ENCODE measurements at places on chromosomes 7 and 10. TPM values are rescaled to one million over a fixed set of nuclear protein-coding genes. Genes with fewer than 3 reads are reported as not detected.
A peak's percentile ranks its signal among the peaks of the same experiment; 100 is the strongest.

Gene PDZD7
- total RNA-seq, result 2.8 TPM

Gene SAP25
- 0.52 TPM for total RNA-seq

Gene POMZP3
- 10.1 TPM for total RNA-seq

Gene TMEM270
- total RNA-seq, result not detected

Gene ANKRD2
- total RNA-seq, result 1.7 TPM

Gene CALML3
- not detected for total RNA-seq

Gene STK31
- 1.6 TPM for total RNA-seq

Gene CALHM3
- 4.1 TPM for total RNA-seq

DNA sequence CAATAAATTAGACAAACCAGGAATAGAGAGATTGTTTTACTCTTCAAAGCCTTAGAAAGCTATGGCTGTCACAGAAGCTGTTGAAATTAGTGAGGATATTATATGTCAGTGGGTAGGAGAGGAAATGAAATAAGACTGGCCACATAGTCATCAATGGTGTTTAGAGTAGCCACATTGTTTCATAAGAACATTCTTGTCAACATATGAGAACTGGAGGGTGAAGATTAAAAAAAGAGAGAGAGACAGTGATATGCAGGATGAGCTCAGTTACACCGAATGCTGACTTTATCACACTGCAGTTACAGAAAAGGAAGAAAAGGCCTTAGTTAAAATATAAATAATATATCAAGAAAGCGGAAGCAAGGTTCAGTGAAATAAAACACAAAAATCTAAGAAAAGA is 412.0 kb downstream of the CNTNAP2 start:
- DNase-seq, result no peak

DNA sequence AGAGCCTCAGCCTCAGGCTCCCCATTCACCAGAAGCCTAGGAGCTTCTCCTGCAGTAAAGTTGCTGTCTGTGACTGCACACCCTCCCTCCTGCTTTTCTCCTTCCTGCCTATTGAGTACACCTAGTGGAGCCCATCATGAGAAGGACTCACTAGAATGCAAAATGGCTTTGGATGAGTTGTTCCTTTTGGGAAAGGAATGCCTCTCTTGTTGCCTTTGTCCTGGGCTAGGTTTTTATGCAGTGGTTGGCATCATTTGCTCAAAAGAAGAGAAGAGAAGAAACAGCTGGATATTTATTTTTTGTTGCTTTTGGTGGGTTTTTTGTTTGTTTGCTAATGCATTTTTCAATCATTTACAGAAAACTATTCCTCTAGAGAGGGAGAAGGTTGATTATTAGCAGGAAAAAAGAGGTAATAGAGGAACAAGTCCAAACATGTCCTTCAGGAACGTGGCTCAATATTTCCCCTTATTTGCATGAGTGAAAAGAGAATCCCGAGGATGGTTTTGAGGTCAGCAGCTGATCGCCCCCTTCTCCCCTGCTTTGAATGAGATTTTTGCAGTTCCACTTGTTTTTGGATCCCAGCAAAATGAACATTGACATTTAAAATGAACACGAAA is 369.9 kb upstream of the NRP1 start:
- no peak for DNase-seq

DNA sequence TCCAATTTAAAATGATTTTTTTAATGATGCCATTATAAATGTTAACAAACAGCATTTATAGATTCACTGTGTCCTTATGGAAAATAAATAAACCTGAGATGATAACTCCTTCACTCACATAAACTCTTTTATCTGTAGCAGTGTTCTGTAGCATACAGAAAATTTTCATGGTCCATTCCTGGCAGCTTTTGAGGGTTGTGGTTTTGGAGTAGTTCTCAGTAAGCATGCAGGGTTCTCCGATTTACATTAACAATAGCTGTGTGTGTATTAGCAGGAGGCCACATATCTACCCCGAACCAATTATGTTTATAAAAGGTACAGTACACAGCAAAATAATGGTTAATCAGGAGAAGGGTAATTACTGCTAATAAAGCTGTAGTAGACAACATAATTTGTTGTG is 162.7 kb downstream of the CDCA7L start:
- DNase-seq, result no peak

- peak; percentile 90 for DNase-seq
Measured at GRCh38 chr10:4704034-4704545, 121.9 kb upstream of the AKR1E2 start.

DNA sequence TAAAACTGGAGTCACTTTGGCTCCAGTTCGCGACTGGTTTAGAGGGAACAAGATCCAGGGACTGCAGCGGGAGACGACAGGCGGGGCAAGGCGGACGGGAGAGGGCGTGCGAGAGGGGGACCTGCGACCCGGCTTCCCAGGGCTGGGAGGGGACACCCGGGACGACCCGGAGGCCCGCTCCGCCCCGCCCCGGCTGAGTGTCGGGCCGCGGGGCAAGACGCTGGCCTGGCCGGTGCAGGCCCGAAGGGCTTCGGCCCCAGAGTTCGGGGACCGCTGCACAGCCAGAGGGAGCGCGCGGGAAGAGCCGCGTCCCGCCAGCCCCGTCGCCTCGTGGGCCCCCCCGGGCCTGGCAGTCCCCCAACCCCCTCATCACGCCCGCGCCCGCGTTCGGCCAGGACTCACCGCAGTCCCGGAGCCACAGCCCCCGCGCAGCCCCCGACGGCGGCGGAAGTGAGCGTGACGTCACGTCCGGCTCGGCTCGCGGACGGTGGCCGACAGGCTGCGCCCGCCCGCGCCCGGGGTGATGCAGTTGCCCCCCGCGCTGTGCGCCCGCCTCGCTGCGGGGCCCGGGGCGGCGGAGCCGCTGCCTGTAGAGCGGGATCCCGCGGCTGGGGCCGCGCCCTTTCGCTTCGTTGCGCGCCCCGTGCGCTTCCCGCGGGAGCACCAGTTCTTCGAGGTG is at the start of the genes TUBGCP2 and ZNF511:
Gene TUBGCP2 (minus strand): TSS at position 452 of the 679 bp plus-strand sequence. CDS start 5,931 bp downstream, outside the sequence.
Gene ZNF511 (plus strand): TSS at position 494 of the 679 bp plus-strand sequence. CDS start 30 bp downstream, at position 524.
- DNase-seq, result peak; percentile 72

DNA sequence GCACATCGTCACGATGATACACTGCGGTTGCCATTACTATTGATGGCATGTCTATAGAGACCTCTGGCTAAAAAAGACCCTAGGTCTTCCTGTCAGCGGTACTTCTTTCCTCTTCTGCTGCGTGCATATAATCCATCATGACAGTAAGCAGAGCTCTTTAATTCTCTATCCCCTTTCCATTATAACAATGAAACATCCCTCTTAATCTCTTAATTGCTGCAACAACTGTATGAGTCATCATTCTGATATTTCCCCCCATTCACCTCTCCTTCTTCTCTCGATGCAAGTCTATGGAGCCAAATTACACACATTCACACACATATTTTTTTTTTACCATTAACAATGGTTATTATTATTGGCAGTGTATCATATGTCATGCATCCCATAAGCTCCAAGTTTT is 45.2 kb upstream of the AKR1E2 start:
- DNase-seq, result no peak

DNA sequence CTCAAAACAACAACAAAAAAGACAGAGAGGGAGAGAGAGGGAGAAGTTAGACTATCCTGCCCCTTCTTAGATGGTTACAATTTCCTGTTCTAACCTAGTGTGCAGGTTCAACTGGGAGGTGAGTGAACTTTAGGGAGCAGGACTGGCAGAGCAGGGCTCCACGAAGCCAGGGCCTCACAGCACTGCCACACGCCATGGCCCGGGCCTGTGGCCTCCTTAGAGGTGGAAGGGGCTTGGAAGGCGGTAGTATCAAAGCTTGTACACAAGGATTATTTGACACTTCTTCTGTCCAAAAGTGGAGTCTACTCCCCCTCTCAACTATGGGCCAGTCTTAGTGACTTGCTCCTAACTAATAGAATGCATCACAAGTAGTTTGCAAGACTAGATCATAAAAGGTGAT is 62.9 kb upstream of the TMEM72 start:
- DNase-seq, result no peak

DNA sequence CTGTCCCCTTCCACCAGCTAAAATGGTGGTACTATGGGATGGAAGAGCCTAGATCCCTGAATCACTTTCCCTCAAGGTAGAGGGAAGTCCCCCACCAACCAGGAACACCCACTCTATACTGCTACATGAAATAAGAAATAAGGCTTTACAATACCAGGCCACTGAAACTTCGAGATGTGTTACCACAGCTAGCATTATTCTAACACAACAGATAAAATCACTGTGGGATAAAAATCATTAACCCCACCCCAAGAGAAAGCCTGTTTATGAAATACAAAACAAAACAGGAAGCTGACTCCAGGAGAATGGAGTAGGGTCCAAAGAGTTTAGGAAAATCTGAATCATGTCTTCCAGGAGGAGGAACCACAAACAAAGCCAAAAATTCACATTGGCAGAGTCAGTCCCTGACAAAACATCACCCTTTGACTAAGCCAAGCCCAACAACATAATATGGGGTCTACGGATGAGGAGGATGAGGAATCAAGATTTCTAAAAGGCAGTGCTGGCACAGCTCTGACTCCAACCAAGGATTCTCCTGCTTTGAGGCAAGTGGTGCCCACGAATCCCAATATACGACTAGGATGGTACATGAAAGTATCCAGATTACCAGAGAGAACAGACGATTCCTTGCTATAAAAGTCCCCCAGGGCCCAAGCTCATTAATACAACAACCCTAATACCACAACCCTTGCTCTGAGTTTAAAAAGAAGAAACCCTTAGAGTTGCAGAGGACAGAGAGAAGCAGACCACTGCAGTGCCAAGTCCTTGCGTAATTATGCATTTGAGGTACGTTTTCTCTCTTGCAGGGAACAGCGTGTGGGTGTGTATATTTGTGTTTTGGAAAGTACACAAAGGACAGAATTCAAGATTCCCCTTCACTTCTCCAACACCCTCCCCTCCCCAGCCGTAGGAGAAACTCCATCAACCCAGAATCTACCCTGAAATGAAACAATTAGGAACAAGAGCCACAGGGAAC is 23.7 kb downstream of the XPNPEP1 start:
- no peak for DNase-seq

DNA sequence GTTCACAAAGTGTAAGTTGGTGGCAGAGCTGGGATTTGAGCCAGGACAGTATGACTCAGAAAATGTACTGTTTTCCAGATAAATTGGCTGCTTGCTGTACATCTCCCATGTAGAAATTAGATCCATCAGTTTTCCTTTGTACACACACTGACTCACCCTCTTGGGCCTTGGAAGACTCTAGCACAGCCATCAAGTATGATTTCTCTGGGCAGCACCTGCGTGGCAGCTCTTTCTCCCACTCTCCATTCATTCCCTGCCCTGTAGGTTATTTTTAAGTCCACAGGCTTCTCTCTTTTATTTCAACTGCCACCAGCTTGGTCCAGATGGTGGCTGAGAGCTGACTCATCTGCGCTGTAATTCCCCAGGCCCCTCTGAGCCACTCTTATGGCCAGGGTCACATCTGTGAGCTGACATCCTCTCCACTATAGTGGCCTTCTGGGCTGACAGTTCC is 28.3 kb upstream of the SDK1 start:
- peak; percentile 93 for DNase-seq

DNA sequence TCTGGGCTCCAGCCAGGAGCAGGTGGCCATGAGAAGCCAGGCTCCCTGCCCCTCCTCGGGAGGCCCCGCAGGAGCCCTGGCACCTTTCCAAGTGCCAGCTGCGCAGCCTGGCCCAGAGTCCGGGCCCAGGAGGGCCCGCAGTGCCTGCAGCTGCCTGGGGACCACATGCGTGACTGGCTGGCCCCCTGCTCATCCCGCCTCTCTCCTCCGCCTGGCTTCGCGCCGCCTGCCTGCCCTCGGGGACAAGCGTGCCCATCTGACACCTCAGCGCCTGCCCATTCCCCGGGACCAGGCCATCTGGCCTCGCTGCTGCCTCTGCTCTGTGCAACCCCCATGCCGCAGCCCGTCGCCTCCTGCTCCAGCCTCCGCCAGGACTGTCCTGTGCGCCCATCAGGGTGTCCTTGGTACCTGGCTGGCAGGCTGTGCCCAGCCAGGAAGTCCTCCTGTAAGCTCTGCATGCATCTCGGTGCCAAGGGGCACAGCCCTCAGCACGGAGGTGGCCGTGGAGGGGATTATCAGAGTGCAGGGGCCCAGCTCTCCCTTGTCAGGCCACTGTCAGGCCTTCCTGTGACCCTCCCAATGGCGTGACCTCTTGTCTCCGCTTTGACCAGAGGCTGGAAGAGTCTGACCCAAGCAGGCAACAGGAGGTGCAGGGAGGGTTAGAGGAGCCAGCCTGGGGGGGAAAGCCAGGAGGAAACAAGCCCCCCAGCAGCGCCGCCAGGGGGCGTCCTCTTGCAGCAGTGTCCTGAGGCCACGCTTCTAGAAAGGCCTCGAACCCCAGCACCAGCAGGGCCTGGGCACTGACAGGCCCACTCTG is 50.5 kb downstream of the TMEM209 start:
- peak; percentile 19 for DNase-seq

DNA sequence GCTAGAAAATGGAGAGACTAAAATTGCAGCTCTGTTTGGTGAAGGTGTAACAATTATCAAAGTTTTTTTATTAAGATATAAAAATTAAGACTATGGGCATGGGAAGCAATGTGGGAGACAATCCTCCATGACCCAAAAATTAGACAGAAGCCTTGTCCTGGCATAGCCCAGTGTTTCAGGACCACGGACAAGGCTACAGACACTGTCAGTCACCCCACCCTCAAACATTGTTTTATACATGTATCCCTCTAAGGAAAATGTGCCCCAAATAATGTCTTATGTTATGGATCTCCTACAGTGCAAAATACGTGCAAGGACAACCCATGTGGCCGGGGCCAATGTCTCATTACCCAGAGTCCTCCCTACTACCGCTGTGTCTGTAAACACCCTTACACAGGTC is 24.0 kb downstream of the HABP2 start:
- DNase-seq, result peak; percentile 39

- DNase-seq, result no peak
Measured at GRCh38 chr7:124959676-124960075, 30.1 kb upstream of the POT1 start.

GRCh38 chr10:98808282-98808892 is 361.7 kb upstream of the HPS1 start:
- no peak for DNase-seq

GRCh38 chr7:12890586-12890985 is 203.2 kb downstream of the ARL4A start:
- DNase-seq, result no peak

GRCh38 chr10:55742487-55742886 is 618.6 kb downstream of the ZWINT start:
- no peak for DNase-seq

DNA sequence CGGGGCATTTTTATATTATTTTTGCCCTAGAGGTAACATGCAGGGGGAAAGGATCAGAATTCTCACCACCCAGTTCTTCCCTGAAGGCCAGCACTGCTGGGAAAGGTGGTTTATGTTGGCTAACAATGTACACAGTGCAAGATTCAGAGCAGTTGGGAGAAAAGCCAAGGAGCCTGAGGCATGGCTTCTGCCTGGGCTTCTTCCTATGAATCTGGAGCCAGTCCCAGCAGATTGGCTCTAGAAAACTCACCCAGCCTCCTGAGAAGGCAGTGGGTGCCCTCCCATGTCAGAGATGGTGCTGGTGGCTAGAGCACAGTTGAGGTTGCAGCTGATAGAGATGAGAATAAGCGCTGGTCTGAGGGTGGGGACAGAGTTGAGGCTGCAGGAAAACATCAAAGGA is 44.7 kb upstream of the GPR26 start:
- DNase-seq, result no peak

GRCh38 chr10:91159254-91159783 is 61.1 kb upstream of the PCGF5 start:
- no peak for DNase-seq
